ENCODE measurements at places on chromosomes 7 and 10.

- no peak for DNase-seq
Measured at GRCh38 chr10:8513155-8514147, 459.0 kb downstream of the GATA3 start.

DNA sequence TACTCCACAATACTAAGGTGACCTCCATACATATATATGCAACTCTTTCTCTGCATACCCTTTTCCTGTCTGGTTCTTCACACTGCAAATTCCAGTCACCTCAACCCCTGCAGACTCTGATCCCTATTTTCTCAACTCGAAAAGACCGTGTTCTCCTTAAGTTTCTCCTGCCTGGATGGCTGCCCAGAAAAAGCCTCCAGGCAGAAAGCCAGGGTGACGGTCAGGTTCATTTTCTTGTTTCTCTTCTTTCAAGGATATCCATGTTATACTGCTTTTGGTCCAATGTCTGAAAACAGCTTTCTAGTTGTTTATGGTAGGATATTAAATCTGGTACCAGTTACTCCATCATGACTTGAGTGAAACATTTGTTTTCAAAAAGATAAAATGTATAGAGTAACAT lies 267.8 kb upstream of the MYO3A start:
- no peak for DNase-seq

DNA sequence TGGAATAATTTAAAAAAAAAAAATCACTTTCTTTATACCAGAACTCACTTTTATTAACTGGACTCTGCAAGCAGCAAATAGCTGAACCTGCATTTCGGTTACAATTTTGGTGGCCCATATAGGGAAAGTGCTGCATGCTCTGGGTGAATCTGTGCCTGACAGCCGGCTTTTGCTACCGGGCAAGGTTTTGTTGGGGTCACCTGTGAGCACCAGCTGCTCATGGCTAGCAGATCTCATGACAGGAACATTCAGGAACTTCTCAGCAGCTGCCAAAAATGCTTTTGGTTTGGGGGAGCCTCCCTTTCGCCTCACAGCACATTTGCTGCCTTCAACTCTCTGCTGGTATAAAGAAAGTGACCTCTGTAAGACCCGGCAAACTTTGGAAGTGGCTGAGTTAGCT lies 13.2 kb upstream of the CREB3L2 start:
- DNase-seq = no peak

- no peak for DNase-seq
Measured at GRCh38 chr10:5615316-5615715, 51.1 kb downstream of the ASB13 start.

- no peak for DNase-seq
Measured at GRCh38 chr7:27775782-27776181, 35.8 kb downstream of the TAX1BP1 start.

GRCh38 chr7:94913391-94913790 lies 6.0 kb downstream of the PPP1R9A start:
- DNase-seq = no peak

DNA sequence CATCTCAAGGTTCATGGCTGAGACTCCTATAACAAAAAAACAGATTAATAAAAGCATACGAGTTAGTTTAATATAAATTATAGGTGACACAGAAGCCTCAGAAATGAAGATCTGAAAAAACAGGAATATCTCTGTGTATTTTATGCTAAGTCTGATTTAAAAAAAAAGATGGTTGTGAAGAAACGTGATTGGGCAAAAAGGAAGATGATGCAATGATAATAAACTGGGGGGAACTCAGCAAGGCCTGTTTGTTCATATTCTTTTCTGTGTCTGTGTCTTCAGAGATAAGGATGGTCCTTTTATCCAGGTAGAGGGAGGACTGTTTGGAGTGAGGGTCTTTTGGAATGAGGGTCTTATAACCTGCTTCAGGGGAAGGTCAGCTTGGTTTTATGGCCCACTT lies 25.9 kb downstream of the TAC1 start:
- no peak for DNase-seq

- no peak for DNase-seq
Measured at GRCh38 chr7:39300276-39300675, 265.9 kb upstream of the YAE1 start.

- no peak for DNase-seq
Measured at GRCh38 chr10:132239126-132240031, 52.6 kb downstream of the DPYSL4 start.

DNA sequence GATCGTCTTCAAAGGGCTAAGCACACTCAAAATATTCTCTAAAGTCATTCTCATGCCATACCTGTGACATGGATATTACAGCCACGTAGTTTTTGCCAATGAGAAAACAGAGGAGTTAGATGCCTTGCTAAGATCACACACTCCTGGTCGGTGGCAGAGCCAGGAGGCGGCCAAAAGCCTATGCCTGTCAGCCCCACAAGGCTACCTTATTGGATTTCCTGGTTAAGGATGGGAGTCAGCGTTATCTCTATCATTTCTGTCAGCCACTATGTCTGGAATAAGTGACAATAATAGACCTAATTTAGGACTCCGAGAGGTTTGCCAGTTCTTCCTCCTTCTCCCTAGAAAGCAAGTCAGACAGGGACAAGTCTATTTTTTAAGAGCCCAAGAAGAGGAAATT lies 250.8 kb downstream of the TRIL start:
- no peak for DNase-seq

- no peak for DNase-seq
Measured at GRCh38 chr7:25454562-25455041, 226.3 kb upstream of the NPVF start.

DNA sequence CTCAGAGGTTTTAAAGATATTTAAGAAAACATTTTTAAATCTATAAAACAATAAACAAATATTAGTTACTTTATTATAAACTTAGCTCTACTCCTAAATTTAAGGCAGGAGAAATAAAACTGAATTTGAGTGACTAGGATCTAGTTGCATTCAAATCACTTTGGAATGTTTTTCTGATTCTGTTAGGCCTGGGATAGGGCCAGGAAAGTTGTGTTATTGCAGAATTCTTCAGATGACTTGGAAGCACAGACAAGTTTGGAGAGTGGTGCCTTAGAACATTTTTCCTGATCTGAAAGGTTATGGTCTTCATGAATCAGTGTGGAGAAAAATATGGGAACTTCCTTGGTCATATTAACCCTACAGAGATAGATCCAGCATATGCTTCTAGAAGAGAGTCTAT lies 15.6 kb upstream of the SLC25A13 start:
- no peak for DNase-seq

GRCh38 chr7:75808106-75808505 lies 5.5 kb downstream of the CCL24 start:
- no peak for DNase-seq

- DNase-seq = no peak
Measured at GRCh38 chr7:142405122-142405765, 147.4 kb upstream of the PRSS58 start.

- no peak for DNase-seq
Measured at GRCh38 chr10:91528768-91529167, 104.1 kb downstream of the PPP1R3C start.

- no peak for DNase-seq
Measured at GRCh38 chr7:85462671-85463070, 275.8 kb upstream of the SEMA3D start.

DNA sequence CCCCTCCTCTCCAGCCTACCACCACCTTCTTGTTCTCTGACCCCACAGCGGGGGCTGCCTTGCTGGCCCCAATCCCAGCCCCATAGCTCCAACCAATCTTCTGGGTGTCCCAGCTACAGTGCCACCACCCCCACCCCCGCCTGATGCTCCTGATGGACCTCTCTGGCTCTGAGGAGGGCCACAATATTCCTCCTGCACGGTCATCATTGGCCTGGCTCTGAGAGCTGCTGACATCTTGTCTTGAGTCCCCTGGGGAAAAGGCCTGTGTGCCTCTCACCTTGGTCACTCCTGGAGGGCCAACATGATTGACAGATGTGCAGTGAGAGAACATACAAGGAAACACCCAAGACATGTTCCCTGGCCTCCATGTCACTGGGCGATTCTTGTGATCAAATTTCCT lies 7.6 kb downstream of the GDF2 start:
- no peak for DNase-seq

DNA sequence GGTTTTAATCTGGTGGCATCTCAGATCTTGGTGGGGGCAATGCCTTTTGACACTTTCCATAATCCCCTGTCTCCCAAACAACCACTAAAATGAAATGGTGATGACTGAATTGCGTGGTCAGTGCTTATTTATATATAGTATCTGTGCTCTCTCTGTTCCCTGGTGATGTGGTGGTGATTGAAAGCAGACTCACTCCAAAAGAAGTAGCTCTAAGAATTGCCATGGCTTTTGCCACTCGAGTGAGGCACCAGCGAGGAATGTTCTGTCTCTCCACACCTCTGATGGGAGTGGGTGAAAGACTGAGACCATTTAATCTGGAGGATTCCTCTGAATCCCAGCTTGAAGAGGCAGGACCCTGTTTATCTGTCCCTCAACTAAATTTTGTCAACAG lies 2.8 kb downstream of the DUSP5 start:
- no peak for DNase-seq

DNA sequence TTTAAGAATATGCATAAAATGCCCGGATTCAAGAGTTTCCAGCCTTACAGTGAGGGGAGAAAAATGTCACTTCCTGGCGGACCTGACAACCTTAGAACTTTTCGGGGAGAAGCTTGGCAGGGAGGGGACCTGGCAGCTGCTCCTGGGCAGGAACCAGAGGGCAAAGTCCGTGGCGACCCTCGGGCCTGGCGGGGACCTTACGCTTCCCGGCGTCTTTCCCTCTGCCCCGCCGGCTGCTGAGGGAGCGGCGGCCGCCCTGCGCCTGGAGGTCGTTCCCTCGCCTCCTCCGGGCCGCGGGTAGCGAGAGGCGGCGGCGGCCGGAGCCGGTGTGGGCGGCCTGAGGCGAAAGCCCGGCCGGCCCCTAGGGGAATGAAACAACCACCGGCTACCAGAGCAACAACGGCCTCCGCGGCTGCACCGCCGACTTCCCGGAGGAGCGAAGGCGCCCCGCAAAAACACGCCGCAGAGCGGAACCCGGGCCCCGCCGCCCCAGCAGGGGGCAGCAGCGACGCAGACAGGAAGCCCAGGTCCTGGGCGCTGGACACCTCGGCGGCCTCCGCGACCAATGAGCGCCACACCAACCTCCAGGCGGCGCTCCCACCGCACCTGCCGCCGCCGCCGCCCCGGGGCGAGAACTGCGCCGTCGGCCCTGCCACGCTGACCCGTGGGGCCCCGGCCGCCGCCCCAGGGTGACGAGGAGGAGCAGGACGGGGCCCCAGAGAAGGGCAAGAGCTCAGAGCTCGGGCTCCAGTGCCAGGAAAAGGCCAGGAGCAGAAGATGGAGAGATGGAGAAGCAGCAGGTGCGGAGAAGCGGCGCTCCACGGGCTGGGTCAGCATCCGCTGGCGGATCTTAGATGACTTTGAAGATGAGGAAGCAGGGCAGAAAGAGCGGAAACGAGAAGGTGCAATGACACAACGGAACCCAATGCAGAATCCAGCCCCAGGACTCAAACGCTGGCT lies 10.5 kb upstream of the ACSM6 start:
- DNase-seq = peak; percentile 1

DNA sequence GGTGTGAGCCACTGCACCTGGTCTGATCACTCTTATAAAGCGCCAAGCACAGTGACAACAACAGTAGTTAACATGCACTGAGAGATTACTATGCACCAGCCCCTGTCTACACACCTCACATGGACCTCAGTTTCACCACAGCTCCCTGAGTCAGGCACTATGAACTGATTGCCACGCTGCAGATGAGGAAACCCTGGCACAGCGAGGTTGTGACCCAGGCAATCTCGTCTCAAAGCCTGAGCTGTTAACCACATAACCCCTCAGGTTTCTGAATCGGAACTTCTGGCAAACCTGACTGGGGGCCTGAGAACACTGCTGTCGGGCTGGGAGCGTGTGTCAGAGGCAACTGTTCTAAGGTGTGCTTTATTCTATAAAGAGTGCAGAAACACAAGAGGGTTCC lies 150.8 kb downstream of the RNF216 start:
- peak; percentile 14 for DNase-seq

DNA sequence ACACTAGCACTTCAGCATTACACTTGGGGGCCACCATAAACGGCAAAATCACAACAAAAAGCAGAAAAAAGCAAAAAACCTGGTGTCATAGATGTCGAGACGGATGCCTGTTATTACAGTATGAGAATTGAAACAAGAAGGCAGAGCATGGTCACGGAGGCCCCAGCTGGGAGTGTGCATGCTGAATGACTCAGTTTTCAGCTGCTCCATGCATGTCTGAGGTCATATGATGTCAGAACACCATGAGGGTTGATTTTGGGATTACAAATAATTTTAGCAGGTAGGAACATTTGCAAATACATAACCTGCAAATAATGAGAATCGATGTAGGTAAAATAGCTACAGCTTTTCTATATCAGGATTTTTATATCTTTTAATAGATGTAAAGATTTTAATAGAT lies 19.1 kb downstream of the ZMYND11 start:
- no peak for DNase-seq

DNA sequence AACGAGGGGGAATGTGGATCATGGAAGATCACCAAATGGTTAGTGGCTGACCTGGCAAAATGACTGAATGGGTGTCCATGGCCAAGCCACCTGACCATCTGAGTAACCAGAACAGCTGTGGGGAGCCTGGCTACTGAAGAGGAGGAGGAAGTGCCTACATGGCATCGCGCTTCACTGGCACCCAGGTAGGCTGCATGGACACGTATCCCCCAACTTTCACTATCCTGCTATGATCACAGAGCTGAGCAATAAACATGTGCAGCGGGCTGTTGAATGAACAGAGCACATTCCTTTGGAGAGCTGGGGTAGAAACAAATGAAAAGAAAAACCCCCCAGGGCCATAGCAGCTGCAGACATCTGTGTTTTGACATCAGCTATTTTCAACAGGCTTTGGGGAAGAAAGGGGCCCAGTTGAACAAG lies 6.5 kb downstream of the AKR1B1 start:
- DNase-seq = no peak

GRCh38 chr7:140358412-140359051 lies 39.8 kb downstream of the SLC37A3 start:
- DNase-seq = no peak

- peak; percentile 29 for DNase-seq
Measured at GRCh38 chr10:98446661-98447221, at the start of gene HPS1. Gene HPS1 (minus strand): TSS chr10:98446935. CDS start chr10:98443240, 3,695 bp downstream.

GRCh38 chr7:41003611-41003940 lies 699.3 kb downstream of the INHBA start:
- no peak for DNase-seq

DNA sequence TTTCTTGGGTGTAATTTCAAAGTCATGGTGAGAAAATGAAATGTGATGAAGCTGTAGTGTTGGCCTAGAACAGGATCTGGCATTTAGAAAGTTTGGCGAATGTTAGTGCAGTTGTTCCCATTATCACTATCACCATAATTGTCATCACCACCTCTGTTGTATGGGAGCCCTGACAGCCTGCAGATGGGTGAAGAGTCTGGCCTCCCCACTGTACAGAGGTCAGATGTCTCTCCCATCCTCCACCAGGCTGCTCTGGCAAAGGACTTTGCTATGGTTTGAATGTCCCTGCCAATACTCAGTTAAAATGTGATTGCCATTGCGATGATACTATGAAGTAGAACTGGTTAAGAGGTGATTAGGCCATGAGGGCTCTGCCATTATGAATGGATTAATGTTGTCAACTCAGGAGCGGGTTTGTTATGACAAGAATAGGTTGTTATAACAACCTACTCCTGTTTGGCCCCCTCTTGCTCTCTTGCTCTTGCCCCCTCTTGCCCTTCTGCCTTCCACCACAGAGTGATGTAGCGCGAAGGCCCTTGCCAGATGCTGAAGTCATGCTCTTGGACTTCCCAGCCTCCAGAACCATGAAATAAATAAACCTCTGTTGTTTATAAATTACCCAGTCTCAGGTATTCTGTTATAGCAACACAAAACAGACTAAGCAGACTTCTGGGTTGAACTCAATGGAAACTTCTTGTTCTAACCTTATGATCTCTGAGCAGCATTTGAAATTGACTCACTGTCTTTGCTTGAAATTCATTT lies 90.0 kb downstream of the GRK5 start:
- DNase-seq = no peak

- DNase-seq = no peak
Measured at GRCh38 chr7:131861620-131862346, 305.4 kb upstream of the PODXL start.
